T1000 (cell line): ENCODE measurements at places on chromosomes 16 and 17.
A peak's percentile ranks its signal among the peaks of the same experiment; 100 is the strongest.

- DNase-seq = no peak
Measured at GRCh38 chr17:40986920-40987319, 2.8 kb upstream of the KRT40 start.

DNA sequence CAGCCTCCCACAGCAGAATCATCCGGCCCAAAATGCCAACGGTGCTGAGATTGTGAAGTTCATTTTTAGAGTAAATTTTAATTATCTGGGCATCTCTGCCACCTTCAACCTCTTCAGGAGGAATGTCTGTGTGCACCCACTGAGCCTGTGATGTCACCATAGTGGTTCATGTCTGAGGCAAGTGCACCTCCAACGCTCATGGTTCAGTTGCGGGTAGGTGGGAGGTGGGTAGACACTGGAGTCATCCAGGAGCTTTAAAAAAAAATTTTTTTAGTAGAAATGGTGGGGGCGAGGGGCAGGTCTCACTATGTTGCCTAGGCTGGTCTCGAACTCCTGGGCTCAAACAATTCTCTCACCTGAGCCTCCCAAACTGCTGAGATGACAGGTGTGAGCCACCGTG is 1.9 kb downstream of the FLYWCH1 start:
- no peak for DNase-seq

DNA sequence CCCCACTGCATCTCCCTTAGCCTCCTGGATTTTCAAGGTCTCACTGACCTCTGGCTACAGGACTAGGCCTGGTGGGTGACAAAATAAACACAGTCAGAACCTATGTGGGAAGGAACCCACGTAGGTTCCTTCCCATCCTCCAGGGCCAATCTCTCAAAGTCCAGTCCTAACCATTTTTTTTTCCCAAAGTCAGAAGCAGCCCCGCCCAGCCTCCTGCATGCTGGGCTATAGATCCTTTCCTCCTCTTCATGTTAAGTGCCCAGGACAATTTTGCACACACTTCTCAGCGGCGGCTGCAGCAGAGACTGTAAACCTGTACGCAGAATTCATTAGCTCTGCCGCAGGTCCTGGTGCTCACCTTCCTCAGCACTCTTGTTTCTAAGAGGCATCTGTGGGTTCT is 285.8 kb downstream of the NPIPA8 start:
- no peak for DNase-seq

DNA sequence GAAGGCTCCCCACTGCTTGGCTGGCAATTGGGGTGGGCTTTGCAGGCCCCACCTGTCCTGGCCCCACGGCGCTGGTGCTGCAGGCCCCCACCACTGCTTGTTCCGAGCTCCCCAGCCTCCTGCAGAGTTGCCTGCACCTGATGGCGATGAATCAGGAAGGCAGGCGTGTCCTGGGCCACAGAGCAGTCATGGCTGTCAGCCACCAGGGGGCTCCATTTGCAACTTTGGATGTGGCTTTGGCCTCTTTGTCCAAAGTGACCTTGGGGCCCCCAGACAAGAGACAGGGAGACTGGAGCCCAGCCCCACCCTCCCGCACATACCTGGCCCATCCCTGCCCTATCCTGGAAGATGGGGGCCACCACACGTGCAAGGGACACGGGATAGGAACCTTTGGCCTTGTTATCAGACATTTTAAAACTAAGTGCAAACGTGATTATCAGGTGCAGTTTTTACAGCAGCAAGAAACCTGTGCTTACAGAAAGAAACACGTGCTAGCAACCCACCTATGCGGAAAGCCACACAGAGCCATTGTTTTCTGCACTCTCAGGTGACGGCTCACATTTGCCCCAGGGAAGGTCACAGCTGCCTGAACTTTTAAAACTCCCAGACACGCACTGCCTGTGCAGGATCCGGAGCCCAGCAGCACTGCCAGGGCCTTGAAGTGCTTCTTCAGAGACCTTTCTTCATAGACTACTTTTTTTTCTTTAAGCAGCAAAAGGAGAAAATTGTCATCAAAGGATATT is at the start of gene DNASE1:
TSS of gene DNASE1 (plus strand) at position 443 of the 743 bp plus-strand sequence. CDS start 683 bp downstream, outside the sequence.
- no peak for DNase-seq

DNA sequence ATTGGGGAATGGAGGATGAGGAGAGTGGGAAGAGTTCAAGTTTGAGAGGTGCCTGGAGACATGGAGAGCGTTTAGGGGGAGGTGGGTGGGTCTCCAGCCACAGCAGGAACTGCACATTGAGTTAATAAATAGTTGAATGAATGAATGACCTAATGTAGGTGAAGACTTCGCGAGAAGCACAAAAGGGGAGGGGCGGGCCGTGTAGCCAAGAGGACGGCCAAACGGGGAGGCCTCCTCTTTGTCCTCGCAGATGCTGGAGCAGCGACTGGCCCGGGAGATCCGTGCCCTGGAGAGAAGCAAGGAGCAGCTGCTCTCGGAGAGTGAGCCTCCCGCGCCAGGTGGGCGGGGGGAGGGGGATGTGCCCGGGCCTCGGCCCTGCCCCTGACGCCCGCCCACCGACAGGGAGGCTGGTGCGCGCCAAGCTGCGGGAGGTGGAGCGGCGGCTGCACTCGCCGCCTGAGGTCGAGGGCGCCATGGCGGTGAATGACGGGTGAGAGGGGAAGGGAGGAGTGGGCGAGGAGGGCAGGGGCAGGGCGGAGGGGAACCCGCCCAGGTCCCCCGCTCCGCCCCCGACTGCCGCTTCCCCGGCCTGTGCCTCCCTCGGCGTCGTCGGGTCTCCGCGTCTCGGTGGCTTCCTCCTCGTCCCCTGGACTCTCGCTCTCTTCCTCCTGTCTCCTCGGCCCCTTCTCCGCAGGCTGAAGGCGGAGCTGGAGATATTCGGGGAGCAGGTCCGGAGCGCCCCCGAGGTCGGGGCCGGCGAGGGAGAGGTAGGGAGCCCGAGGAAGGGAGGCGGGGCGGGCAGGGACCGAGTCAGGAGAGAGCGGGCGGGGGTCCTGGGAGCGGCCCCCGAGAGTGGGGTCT is 12.9 kb downstream of the SYCE1L start:
- peak; percentile 9 for DNase-seq
